ENCODE measurements at places on chromosomes 11 and 22.

GRCh38 chr11:1281326-1281973 is 28.0 kb downstream of the TOLLIP start:
- DNase-seq, result no peak

DNA sequence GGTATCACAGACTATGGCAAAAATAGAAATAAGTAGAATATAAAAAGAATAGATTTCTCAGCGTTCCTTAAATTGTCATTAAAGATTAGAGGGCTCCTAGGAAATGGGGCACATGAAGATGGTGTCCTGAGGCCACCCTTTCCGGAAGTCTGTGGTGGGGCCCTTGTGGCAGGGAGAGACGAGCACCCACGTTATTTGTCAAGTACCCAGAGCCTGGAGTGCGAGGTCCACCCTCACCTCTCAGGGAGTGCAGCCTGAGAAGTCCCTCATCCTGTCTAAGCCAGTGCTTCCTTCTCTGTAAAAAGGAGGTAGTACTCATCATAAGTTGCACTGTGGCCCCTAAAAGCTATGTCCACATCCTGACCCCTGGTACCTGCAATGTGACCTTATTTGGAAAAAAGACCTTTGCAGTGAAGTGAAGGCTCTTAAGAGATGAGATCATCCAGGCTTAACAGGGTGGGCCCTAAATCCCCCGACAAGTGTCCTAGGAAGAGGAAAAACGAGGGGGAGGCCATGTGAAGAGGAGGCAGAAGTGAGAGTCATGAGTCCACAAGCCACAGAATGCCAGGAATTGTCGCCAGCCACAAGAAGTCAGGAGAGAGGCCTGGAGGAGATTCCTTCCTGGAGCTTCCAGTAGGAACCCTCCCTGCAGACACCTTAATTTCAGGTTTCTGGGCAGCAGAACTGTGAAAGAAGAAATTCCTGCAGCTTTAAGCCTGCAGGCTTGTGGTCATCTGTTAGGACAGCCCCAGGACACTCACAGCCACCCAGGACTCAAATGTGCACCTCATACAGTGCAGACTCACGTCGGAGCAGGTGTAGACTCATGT is 76.8 kb upstream of the CCND1 start:
- DNase-seq, result no peak

- DNase-seq, result no peak
Measured at GRCh38 chr22:46453829-46454503, 83.5 kb downstream of the CELSR1 start.

GRCh38 chr11:7892059-7892699 is 38.9 kb downstream of the OR10A6 start:
- DNase-seq, result no peak

DNA sequence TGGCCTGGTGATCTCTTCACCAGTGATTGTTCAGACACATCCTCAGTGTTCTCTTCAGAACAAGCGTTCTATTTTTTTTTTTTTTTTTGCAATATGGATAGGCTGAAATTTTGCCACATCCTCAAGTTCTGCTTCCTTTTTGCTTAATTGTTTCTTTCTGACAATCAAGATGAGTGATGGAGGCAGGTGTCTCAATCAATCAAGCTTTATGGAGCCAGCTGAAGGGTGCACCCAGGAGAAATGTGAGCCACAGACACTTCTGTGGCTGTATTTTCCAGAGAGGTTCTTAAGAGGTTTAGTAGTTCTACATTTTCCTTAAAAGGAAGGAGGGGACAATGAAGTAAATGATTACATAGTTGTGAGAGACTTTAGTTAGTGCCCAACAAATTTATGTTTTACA is 43.9 kb upstream of the ASPHD2 start:
- no peak for DNase-seq

All from cortex of kidney (tissue), 1 donor.